Ovary (tissue), 10 donors: ENCODE measurements at places on chromosomes 5 and 9. TPM values are rescaled to one million over a fixed set of nuclear protein-coding genes. Genes with fewer than 3 reads are reported as not detected.

Gene ARPC5L
- total RNA-seq: 18.2 TPM

DNA sequence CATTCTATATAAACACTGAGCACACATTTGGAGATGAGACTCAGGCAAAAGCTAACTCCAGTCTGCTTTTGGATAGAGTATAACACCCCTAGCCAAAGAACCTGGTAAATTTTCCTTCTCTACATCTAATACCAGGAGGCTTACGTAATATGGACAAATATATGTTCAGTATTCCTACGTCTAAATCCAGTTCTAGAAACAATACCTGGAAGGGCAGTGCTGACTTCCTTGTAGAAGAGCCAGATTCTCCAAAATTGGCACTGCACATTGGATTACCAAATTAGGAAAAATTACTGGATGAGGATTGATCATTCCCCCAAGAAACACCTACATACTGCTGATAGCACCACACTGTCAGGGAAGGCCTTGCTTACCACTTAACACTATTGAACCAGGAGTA lies 247.4 kb downstream of the SAXO1 start:
- H3K36me3 ChIP-seq: no peaks in the 10 kb centered on the region
- no peak overlapping the region for H3K4me3 ChIP-seq
- H3K27me3 ChIP-seq: no peaks in the 10 kb centered on the region
- DNase-seq: no peak

GRCh38 chr5:72121780-72122445 lies 14.6 kb downstream of the MAP1B start:
- no peak overlapping the region for H3K27ac ChIP-seq
- no peaks in the 10 kb centered on the region for H3K27me3 ChIP-seq
- H3K4me1 ChIP-seq: no peaks in the 10 kb centered on the region
- DNase-seq: no peak
- H3K4me3 ChIP-seq: no peak overlapping the region

DNA sequence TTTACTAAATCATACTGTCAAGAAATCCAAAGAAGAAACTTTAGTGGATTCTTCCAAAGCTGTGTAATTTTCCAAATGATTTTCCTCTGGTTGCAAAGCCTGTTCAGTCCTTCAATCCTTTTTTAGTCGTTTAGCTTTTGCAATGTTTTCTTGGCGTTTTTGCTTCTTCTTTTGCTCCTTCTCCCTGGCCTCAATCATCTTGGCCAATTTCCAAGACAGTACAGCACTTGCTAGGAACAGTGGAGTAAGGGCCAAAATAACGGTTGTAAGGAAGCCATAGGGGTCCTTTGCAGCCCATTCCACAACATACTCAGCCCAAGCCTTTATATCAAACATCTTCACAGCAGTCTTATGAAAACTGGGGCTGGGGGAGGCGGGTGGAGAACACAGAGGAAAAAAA lies 2.4 kb downstream of the SMIM15 start:
- no peak overlapping the region for H3K27ac ChIP-seq
- peaks cover 3% of the 10 kb centered on the region for H3K4me1 ChIP-seq
- no peaks in the 10 kb centered on the region for H3K36me3 ChIP-seq
- no peak for DNase-seq
- no peaks in the 10 kb centered on the region for H3K27me3 ChIP-seq

DNA sequence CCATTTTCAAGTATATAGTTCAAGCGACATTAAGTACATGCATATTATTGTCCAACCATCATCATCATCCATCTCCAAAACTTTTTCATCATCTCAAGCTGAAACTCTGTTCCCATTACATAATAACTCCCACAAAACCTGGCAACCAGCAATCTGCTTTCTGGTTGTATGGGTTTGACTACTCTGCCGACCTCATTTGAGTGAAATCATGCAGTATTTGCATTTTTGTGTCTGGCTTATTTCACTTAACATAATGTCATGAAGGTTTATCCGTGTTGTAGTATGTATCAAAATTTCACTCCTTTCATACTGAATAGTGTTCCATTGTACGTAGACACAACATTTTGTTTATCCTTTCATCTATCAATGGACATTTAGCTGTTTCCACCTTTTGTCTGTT lies 74.8 kb downstream of the SGCD start:
- H3K27ac ChIP-seq: no peak overlapping the region
- H3K4me3 ChIP-seq: no peak overlapping the region
- DNase-seq: no peak
- H3K27me3 ChIP-seq: no peaks in the 10 kb centered on the region

DNA sequence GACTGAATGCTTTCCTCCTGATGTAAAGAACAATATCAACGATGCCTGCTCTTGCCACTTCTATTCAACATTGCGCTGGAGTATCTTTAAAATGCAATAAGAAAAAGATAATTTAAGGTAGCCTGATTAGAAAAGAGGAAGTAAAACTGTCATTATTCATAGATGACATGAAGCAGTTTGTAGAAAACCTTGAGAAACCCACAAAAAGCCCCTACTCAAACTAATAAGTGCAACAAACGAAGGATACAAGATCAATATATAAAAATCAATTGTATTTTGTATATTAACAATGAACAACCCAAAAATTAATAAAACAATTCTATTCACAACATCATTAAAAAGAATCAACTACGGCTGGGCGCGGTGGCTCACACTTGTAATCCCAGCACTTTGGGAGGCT lies 76.4 kb upstream of the CKMT2 start:
- DNase-seq: no peak
- H3K36me3 ChIP-seq: no peaks in the 10 kb centered on the region
- no peak overlapping the region for H3K4me3 ChIP-seq

DNA sequence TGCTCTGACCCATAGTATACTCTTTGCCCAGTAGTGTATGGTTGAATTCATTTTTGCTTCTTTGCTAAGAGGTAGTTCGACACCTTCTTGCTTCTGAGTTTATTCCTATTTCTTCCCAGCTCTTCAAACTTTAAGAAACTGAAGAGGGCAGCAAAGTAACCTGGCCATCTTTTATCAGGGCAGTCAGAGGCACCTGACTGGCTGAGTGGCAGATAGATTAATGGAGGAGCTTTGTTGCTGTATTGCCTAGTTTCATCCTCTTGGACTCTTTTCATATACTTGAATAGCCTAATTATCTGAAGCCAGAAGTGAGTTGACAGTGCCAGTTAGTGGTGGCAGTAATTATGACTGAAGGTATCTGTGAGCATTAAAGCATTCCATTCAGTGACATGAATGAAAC lies 82.5 kb downstream of the UHRF2 start:
- H3K4me1 ChIP-seq: no peaks in the 10 kb centered on the region
- H3K36me3 ChIP-seq: no peaks in the 10 kb centered on the region
- no peaks in the 10 kb centered on the region for H3K27me3 ChIP-seq
- H3K27ac ChIP-seq: no peak overlapping the region

DNA sequence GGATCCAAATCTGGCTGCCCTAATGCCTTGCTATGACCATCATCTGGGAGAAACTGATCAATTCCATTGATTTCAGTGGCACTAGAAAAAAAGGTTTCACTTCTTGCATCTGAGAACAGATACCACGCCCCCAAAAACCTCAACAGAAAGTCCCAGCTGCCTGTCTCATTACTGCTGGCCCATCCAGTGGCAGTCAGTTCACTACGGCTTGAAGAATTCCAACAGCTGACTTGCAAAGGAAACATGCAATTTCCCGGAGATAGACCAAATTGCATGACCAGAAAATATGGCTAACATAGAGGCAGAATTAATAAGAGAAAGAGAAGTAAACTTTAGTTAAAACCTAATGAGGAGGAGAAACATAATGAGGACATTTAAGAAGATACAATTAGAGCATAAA lies 48.6 kb downstream of the UGCG start:
- H3K27me3 ChIP-seq: no peaks in the 10 kb centered on the region
- no peaks in the 10 kb centered on the region for H3K4me1 ChIP-seq
- H3K4me3 ChIP-seq: no peak overlapping the region
- H3K36me3 ChIP-seq: no peaks in the 10 kb centered on the region
